Large intestine (tissue), 12 donors: ENCODE measurements at places on chromosomes 5 and 9. TPM values are rescaled to one million over a fixed set of nuclear protein-coding genes. Genes with fewer than 3 reads are reported as not detected.

Gene CXCL14
- 161 TPM for polyA plus RNA-seq

Gene FOXD4L5
- 0.09 TPM for polyA plus RNA-seq

Gene KIAA1958
- 8.9 TPM for polyA plus RNA-seq

Gene TMEM141
- 324 TPM for polyA plus RNA-seq

Gene OR1J2
- not detected for polyA plus RNA-seq

Gene TRPM3
- 0.57 TPM for polyA plus RNA-seq

Gene TSSK1B
- not detected for polyA plus RNA-seq

Gene MACIR
- 31.2 TPM for polyA plus RNA-seq

Gene MLANA
- polyA plus RNA-seq: 0.54 TPM

DNA sequence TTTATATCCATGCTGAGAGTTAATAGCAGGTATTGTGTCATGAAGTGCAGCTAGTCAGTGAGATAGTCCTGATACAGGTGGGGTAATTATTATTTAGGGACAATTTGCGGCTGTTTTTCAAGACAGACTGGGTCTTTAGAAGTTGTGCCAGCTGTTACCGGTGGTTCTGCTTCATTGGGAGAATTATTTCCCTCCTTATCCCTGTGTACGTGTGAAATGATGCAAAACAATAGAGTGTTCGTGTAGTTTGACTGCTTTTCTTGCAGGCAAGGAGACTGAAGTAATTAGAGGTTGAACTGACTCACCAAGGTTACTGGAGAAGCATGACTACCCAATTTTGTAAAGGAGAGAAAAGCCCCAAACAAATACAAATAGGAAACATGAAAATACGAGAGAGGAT lies 101.7 kb downstream of the ARRDC3 start:
- DNase-seq: no peak

DNA sequence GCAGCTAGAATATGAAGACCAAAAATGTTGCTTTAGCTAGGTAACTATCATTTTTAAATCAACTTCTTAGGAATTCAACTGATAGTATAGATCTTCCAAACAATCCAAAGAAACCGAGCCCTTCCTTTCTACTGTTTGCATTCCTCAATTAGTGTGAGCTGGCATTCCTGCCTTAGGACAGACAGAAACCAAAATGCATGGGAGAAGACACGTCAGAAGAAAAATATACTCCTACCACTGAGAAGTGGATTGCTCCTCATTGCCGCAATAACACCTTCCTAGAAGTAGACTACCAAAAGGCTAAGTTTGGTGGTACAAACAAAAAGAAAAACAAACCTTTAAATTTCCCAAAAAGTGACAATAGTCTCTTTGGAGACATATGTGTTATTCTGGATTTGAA lies 440.0 kb downstream of the SEMA5A start:
- DNase-seq: no peak

DNA sequence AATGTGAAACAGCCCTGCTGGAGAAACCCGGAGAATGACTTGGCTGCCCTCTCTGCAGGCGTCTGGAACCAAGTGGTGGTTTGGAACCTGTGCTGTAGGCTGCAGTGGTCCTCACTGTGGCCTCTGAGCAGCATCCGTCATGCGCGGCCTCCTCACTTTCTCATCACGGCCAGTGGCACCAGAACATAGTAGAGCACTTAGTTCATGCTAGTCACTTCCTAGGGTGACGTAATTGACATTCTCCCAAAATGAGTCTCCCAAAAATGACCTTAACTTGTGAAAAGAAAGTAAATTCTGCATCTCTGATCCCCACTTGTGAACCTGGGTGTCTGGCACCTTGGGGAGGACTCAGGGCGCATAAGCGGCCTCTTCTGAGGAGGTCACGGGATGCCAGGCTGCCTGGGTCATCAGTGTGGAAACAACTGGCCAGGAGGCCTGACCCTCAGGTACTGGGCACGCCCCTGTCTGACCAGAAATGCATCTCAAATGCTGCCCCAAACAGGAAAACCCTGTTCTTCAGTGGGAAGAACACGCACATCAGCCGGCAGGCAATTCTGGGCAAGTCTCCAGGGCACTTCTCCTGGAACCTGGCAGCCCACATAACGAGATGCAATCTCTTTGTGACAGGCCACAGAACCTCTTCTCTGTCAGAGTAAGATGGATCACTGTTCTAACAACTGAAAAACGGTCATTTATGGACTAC lies 36.6 kb upstream of the SPTLC1 start:
- DNase-seq: no peak

GRCh38 chr5:178221282-178221681 lies 11.3 kb downstream of the PHYKPL start:
- no peak for DNase-seq

DNA sequence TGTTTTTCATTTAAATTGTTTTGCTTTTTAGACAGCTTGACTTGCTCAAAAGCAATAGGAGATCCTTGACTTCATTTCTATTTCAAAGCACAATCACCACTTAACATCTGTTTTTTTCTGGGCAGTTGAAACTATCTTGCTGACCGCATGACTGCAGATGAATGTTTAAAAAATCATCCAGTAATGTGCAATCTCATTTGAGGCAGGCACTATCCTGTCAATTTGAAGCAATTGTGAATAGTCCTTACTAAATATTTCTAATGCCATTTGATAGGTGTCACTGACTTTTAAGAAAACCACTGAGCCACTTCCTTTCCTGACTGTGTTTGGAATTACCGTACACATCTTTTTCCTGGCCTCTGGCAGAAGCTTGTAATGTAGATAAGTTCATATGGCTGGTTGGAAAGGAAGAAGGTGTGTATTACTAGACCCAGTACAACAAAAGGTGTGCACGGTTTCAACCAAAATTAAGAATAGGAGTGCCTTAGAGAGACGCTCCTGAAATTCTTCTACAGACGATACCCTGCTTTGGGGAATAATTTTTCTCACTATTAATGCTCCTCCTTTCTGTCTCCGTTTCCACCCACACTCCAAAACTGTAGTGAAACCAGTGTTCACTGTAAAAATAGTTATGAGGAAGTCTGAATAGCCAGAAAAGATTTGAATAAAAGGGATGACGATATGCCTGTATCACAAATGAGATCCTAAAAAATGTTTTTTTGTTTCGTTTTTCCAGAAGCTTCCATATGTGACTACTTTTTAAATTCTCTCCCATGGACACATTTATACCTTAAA lies 136.7 kb upstream of the MOCS2 start:
- no peak for DNase-seq

DNA sequence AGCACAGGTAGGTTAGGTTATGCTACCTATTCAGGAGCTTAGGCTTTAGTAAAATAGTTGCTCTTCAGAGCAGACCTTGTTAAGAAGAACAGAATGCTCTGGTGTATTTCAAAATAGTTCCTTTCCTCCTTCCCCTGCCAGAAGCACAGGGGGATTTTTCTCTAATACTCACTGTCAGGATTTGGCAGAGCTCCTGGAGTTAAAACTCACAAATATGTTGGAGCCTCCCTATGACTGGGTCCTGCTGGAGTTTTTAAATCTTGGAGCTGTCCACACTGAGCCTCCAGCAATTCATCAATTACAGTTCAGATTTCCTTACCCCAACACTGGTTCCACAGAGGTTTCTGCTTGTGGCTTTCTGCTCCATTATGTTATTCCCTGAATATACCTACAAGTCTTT lies 1233.8 kb upstream of the WWC1 start:
- DNase-seq: no peak

- DNase-seq: no peak
These were observed 345.0 kb downstream of the TLE1 start for GRCh38 chr9:81344366-81344765.

DNA sequence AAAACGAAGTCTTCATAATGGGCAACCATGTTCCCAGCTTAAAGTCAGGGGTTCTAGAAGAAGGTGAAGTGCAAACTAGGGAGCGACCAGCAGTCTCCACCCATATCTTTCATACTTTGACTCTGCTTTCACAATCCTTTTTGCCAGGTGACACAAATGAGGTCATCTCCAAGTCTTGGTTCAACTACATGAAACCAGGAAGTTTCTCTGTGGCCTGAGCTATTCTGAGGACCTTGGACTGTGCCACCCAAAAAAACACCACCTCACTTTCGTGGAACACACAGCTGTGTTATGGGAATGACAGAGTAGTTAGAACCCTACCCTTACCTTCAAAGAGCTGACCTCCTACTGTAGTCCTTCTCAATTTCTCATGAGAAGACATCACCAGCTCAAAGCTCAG lies 309.2 kb downstream of the AGTPBP1 start:
- DNase-seq: peak; percentile 28

DNA sequence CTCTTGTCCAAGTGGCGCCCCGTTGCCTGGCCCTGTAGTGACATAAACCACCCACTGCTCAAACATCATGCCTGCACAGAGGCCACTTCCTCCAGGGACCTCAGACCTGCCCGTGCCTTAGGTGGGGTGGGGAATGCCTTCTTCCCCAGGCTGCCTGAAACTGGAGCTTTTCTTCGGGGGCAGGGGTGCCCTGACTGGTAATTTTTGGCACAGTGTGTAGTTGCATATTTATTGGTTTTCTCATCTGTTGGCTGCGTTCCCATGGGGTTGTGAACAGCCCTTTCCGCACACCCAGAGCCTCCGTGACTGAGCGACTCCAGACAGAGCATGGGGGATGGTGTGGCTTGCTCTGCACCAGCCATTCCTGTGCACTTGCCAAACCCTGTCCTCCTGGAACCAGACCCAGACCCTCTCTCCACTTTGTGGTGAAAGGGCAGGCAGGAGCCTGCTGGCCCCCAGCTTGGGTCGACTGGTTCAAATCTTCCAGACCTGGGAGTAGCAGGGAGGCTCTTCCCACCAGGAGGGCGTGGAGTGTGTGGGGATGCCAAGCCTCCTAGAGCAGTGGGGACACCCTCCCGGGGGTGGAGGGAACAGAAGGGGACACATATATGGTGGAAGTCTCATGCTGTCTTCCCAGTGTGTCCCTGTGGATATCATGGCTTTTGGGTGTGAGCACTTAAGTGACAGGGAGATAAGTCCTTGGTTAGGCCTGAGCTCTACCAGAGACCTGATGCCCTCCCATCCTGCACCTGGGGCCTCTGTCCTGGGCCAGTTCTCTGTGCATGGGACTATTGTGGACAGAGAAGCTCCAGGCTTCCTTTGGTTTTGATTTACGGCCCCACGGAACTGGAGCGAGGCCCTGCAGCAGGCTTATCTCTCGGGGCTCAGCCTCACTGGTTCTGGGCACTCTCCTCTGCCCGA lies 39.6 kb downstream of the WNK2 start:
- DNase-seq: no peak

- no peak for DNase-seq
These were observed 195.4 kb downstream of the NR2F1-AS1 start for GRCh38 chr5:93385655-93386054.

DNA sequence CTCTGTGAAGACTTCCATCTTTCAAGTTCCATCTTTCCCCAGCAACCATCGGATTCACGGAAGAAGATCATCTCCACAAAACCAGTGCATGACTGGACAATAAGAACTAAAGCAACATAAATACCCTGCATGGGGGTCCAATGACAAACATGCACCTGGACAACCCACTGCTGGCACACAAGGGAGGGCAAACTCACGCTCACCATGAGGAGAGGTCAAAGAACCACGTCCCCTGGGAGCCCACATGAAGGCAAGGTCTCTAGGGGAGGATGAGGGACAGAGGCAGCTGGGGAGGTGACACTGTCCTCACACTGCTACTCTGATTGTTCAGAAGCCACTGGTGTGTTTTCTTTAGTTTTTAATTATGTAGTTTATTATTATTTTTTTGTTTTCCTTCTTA lies 190.8 kb downstream of the MED10 start:
- DNase-seq: no peak

GRCh38 chr5:664994-665360 lies 28.2 kb downstream of the TPPP start:
- no peak for DNase-seq

DNA sequence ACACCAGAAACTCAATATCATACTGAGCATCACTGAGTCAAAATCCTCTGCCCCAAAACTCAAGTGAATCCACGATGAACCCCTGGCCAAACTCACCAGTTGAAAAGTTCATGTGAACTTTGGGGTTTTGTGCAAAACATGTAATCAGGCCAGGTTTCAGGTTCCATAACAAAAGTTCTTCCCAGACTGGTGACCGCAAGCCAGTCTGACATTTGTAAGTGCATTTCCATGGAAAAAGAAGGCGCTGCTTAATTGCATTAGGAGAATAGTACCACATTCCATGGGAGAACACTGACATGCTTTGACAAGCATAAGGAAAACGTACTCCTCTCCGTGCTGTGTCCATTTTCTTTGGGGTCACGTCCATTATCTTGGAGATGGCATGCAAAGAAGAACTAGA lies 567.0 kb downstream of the BNC2 start:
- DNase-seq: no peak

GRCh38 chr9:132627106-132627505 lies 42.7 kb downstream of the DDX31 start:
- DNase-seq: no peak
